ENCODE measurements at places on chromosomes 3 and 15.

- DNase-seq = no peak
Observed at GRCh38 chr3:189278221-189278620, 106.5 kb downstream of the TPRG1 start.

DNA sequence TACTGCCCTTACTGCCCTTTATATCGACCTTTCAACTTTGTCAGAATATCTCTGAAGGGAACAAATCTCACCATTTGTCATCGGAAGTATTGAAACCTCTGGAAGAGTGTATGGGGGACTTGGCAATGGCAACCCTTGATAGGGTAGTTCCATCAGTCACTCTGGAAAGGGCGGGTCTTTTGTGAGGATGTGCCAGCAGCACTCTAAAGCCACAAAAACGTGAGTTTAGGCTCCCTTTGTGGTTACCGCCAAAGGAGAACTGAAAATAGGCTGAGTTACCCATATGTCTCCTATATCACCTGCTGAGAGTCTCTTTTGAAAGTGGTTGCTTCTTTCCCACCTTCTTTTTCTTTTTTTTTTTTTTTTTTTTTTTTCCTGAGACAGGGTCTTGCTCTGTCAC, 296.8 kb upstream of the CHRM5 start:
- DNase-seq = no peak

DNA sequence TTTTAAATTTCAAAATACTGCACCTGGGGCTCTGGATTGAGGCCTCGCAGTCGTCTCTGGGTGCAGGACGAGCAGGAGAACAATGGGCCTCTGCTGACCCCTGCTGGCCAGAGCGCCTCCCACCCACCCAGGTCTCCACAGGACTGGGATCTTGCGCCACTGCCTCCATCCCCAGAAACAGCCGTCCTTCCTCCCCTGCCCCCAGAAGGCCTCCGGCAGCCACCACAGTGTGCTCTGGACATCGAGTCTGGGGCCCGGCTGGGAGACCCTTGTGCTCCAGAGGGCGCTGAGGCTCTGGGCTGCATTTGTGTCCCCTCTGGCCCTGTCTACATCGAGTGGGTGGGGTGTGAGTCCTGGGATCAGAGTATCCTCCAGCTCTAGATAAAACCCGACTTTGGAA, 6.7 kb upstream of the ACSBG1 start:
- DNase-seq = peak; percentile 45

GRCh38 chr15:56247266-56247665, 3.6 kb upstream of the RFX7 start:
- no peak for DNase-seq

GRCh38 chr3:22981166-22981565, 222.0 kb upstream of the UBE2E2 start:
- no peak for DNase-seq

All from stimulated activated CD4-positive, alpha-beta T cell treated with anti-CD3 and anti-CD28 coated beads, Interleukin-1b, Interleukin-23, amount 100 ng/mL, for 1 hour (primary cell).